NCI-H1048 (cell line): ENCODE measurements at places on chromosomes 16 and 17.

- DNase-seq = no peak
Observed at GRCh38 chr17:46793541-46793940, 25.0 kb downstream of the WNT3 start.

- DNase-seq = no peak
Observed at GRCh38 chr16:73265935-73266334, 218.0 kb upstream of the ZFHX3 start.

- DNase-seq = no peak
Observed at GRCh38 chr17:70288540-70289290, 119.4 kb downstream of the KCNJ2 start.

DNA sequence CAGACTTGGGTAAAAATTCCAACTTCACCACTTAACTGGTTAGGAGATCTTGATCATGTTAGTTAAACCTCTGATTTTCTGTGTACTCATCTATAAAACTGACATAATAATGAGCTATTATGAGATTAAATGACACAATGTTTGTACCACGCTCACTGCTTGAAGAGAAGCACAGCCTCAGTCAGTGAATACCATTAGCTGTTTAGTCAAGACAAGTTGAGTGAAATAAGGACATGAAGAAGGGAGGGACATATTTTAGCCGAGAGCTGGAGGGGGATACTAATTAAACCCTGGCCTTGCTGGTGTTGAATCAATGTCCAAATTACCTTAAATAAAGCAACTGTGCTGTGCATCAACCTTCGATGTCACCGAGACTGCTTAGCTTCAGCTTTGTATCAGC lies 105.1 kb upstream of the TOX3 start:
- DNase-seq = no peak

DNA sequence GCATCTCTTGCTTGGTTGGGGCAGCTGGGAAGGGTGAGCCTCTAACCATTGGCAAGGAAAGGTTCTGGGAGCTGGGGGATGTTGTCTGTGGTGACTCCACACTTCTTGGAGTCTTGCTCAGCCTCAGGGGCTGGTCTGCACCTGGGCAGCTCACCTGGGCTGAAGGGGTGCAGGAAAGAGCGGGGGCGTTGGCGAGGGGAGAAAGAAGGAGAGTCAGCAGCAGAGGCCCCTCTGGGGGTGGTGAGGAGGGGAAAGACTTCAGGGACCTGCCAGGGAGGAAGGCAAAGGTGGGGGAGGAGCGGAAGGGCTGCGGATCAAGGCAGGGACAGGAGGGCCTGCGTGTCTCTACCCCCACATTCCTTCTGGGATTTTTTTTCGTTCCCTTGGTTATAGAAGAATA lies 47.7 kb downstream of the CCDC42 start:
- no peak for DNase-seq

- no peak for DNase-seq
Observed at GRCh38 chr16:20401475-20402016, 3.0 kb downstream of the PDILT start.

DNA sequence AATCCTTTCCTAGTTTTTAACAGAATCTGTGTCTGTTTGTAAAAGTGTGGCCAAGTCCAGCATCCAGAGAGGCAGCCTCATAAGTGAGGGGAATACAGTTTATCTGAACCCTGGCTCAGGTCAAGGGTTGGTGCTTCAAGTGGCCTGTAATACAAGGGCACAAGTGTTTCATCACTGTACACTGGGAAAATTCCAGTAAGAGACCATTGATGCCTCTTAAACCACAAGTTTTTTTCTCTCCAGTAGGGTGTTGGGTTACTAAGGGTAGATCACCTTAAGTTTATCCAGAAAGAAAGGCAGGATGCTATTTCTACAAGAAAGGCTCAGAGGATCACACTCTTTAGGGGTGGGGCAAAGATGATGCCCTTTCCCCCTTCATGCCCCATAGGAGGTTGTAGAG lies 96.7 kb downstream of the CDYL2 start:
- no peak for DNase-seq

- DNase-seq = no peak
Observed at GRCh38 chr16:4362476-4363135, 9.0 kb upstream of the VASN start.

DNA sequence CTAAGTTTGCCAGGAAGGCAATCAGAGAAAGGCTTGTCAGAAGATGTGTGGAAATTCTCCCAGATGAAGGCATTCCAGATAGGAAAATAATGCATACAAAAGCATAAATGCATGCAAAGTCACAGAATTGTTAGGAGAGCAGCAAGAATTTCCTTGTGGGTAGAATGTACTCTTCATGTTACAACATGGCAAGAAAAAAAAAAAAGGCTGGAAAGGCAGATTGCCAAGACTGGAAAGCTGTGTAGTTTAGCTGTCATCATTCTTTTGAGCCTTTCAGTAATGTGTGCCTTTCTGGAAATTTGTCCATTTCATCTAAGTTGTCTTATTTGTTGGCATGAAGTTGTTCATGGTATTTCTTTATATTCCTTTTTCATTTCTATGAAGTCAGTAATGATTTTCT lies 71.0 kb upstream of the EFCAB3 start:
- no peak for DNase-seq

DNA sequence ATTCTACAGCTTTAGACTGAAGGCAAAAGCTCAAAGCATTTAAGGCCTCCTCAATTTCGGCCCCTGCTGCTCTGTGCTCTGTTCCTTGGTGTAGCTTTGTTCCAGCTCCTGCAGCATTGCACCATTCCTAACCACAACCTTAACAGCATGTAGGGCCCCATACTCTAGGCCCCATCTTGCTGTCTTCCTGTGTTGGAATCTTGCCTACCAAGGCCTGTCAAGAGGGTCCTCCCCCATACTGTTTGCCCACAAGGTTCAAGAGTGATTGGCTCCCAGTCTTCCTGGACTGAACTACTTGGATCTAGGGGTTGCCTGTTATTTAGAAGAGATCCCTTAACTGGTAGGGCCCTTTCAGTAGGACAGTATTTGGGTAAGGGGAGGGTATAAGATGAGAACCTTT lies 26.8 kb downstream of the TRPV2 start:
- no peak for DNase-seq

- no peak for DNase-seq
Observed at GRCh38 chr17:39946551-39947330, 16.1 kb upstream of the GSDMA start.

DNA sequence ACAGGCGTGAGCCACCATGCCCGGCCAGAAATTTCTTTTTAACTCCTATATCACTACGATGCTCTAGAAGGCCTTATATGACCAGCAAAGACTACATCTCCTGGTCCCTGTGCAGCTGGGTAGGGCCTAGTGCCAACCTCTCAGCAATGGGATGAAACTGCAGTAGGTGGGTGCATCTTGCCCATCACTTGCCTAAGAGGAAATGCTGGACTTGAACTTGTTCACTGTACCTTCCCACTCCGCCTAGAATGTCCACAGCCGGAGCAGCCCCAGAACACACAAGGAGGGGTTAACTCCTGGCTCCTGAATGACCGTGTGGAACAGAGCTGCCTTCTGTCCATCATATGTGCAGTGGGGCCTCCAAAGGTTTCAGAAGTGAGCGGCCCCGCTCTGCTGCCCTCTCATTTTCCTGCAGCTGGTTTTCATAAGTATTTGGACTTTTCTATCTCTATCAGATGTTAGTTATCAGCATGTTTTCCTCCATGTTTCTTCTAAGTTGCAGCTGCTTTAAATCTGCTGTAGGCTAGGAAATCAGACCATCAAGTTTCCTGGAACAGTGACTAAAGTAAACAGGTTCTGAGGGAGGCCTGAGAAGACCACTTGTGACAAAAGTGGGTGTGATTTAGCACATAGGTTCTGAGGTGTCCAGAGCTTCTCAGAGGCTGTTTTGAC lies 52.5 kb downstream of the WSB1 start:
- no peak for DNase-seq

DNA sequence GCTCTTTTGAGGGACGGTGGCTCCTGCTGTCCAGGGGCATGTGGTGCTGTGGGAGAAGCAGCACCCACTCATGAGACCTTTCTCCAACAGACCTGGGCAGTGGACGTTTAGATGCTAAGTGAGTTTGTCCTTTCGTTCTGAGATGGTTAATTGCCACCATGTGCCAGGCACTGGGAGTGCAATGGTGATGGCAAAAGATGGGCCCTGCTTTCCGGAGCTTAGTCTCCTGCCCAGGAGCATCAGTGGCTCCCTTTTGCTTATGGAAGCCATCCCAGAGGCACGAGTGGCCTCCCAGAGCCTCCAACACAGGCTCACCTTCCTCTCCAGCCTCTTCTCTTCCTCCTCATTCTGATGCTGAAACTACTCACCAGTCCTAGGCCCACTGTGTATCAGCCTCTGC lies 28.4 kb downstream of the CASKIN2 start:
- no peak for DNase-seq

DNA sequence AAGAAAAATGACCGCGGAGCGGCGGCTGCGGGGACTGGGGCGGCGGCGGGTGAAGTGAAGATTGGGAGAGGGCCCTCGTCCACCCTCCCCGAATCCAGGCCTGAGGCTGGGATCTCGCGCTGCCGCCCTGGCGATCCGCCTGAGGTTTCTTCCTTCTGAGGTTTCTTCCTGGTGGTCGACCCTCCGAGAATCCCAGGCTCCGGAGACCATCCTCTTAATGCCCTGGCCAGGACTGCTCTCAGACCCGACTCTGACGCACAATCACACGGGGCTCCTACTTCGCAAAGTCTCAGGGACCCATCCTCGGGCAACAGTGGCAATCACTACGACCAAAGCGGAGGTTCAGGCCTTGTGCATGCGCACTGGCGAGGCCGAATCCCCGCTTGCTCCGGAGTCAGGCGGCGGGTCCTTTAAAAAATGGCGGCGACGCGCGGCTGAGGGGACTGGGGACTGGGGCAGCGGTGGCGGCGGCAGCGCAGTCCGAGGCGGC lies 18.0 kb upstream of the KCNJ18 start:
- DNase-seq = no peak
